GM12864 (cell line): ENCODE measurements at places on chromosomes 1 and 21.
A peak's percentile ranks its signal among the peaks of the same experiment; 100 is the strongest.

GRCh38 chr1:22131875-22132486 lies 10.9 kb downstream of the WNT4 start:
- no peak for DNase-seq

DNA sequence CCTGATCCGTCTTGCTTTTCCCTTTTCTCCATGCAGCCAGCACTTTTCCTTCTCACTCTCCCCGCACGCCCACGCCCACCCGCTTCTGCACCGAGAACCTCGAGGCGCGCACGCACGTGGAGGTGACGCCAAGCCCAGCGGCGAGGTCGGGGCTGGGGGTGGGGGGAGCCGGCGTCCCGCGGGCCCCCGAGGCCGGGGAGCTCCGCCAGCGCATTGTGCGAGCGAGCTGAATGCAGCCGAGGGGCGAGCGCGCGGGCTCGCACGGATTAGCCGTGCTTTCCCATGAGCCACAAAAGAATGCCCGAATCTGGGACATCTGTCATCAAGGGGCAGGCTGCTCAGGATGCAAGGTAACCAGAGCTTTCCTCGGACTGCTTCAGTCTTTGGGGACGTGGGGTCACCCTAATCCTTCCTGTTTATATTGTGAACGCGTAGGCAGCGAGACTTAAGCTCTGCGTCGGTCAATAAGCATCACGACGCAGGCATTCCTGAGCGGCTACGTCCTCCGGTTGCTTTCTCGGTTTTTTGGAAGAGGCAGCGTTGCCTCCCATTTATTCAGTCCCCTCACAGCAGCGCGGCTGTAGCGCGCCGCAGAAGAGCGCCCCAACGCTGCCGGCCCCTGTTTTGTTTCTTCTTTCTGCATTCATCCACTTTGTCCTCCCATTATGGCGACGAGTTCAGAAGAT lies 67.3 kb upstream of the AKT3 start:
- no peak for DNase-seq

- DNase-seq, result no peak
Measured at GRCh38 chr1:11997081-11997850, 17.0 kb downstream of the MFN2 start.

DNA sequence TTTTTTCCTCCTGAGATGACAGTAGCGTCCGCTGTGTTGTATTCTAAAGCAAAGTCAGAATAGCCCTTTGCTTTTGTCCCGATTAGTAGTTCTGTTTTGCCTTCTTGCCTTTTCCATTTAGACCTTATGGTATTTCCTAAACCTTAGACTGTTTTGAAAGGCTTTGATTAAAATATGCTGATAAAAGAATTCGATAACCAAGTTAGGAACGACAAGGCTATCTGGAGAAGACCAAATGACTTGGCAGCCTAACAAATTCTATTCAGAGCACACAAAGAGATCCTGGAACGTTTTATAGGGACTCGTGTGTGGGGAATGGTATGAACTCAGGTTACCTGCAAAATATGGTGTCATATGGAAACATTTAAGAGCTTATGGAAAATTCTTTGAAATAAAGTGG lies 42.9 kb downstream of the NFIA start:
- no peak for DNase-seq

DNA sequence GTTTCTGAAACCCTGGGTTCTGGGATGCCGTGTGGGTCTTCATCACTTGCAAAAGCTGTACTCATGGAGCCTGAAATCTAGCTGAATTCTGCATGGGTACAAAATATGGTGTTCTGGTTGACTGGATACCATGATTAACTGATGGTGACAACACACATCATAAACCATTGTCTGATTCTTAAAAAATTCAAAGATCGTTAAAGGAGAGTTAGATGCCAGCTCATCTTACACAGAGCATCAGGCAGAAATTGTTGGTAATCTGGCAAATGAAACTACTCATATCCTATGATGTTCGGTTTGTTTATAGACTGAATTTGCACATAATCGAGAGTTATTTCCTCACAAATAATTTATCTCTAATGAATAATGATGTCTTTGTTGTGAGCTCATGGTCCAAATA lies 218.1 kb upstream of the PKN2 start:
- no peak for DNase-seq

DNA sequence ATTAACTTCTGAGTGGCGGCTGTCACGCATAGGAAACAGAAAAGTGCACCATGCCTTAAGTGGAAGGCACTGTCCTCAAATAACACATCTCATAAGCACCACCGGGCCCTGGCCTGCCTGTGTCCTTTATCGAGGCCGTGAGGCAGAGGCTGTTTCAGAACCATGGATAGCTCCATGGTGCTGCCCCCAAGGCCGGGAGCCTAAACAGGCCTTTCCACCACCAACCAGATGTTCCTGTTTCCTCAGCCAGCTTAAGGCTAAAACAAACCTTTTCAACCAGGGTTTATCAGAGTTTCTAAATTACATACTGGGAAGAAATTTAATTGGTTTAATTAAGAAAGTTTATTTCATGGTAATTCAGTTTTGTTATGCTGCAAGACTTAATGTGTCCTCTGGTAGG lies 114.4 kb downstream of the DMRTA2 start:
- no peak for DNase-seq

DNA sequence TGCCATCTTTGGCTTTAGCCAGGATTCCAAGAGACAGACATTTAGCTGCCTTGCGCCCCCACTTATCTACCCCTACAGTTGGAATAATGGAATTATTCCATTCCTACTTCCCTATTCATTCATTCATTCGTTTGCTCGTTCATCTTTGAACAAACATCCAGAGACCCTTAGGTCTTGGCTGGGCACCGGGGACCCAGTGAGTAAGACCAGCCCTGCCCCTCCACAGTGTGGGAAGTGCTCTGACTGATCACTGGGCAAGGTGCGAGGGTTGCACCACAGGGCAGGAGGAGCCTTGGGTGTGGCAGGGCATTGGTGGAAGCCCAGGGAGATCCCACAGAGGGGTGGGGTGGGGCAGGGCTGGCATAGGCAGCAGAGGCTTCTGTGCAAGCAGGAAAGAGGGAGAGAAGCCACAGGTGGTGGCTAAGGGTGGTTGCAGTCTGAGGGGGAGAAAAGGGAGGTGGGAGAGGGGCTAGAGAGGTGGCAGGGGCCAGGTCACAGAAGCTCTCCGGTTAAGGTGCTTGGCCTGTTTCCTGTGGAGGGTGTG lies 35.0 kb upstream of the TMEM61 start:
- DNase-seq, result no peak

- DNase-seq, result no peak
Measured at GRCh38 chr1:160070243-160071163, 543 bp upstream of the KCNJ10 start.

DNA sequence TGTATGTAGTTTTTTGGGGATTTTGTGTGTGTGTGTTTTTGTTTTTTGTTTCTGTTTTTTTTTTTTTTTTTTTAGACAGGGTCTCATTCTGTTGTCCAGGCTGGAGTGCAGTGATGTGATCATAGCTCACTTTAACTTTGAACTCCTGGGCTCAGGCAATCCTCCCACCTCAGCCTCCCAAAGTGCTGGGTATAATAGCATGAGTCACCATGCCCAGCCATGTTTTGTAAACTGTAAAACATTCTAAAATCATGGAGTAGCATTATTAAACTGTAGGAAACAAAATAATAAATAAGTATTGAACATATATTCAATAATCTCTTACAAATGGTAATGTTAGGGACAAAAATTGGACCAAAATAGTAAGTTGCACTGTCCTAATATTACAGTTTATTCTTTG lies 124.0 kb downstream of the FAF1 start:
- DNase-seq, result no peak

DNA sequence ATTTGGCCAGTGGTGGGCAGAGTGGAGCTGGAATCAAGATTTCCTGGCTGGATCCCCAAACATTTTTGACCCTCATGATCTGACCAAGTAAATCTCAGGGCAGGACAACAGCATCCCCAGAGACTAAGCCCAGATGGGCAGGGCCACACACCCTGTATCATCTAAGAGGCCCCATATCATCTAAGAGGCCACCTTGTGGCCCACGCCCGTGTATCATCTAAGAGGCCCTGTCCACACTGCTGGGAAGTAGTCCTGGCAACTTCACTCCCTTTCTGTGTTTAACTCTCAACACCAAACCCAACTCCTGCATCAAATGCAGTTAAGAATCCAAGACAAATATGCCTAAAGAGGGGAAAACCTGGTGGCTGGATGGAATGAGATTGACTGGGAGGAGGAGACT lies 81.6 kb upstream of the SSX2IP start:
- DNase-seq, result no peak

GRCh38 chr1:9602794-9603167 lies 14.1 kb downstream of the TMEM201 start:
- no peak for DNase-seq

DNA sequence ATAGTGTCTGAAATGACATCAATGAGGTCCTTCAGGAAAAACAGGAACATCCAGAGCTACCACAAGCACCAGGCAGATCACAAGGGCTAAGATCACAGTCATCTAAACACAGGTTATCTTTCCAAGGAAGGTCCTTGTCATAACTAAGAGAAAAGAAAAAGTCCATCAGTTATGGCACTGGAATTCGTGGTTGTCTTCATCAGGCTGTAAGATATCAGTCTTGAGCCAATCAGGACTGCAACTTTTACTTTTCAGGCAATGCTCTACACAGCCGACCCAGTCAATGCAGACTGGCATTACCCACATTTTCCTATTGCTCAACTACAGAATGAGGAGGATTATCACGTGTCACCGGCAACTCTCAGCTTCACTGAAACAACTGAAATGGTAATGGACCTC lies 26.4 kb downstream of the SORT1 start:
- no peak for DNase-seq

DNA sequence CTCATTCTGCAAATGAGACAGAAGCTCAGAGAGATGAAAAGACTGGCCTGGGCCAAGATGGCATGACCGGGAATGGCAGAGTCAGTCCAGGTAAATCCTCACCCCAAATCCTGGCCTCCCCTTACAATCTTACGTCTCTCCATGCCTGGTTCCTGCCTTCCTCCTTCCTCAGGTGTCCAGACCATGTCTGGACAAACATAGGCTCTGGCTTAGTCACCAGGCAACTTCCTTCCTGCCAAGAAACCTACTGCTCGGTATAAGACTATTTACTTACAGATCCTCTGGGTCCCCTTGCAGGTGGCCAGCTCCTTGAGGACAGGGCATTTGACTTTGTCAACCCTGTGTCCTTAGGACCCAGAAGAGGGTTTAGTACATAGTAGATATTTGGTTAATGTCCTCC lies 69.4 kb upstream of the ROR1 start:
- DNase-seq, result no peak

DNA sequence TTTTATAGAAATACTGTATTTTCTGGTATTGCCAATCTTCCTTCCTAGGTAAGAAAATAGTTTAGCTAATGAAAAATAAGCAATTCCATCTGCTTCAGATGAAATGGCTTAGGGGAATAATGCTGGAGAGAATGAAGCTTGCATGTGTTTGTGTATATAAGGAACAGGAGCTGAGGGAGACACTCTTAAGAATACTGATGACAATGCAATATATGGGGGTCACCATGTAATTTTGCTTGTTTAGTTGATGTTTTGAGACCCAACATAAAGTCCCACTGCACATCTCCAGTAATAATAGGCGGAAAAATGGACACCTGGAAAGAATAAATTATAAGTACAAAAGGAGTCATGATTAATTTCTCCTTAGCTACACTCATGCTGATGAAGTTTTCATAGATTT lies 110.8 kb upstream of the BRINP3 start:
- no peak for DNase-seq

- DNase-seq, result no peak
Measured at GRCh38 chr1:65832296-65832695, 39.6 kb downstream of the PDE4B start.

GRCh38 chr1:15681349-15682292 lies 2.5 kb upstream of the PLEKHM2 start:
- DNase-seq, result no peak

DNA sequence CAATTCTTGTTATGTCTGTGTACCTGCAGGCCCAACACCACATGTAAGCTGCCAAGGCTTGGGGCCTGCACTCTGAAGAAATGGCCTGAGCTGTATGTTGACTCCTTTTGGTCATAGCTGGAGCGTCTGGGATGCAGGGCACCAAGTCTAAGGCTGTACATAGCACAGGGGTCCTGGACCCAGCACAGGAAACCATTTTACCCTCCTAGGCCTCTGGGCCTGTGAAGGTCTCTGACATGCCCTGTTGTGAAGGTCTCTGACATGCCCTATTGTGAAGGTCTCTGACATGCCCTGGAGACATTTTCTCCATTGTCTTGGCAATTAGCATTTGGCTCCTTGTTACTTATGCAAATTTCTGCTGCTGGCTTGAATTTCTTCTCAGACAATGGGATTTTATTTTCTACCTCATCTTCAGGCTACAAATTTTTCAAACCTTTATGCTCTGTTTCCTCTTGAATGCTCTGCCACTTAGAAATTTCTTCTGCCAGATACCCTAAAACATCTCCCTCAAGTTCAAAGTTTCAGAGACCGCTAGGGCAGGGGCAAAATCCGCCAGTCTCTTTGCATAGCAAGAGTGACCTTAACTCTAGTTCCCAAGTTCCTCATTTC lies 246.7 kb upstream of the B3GALT2 start:
- DNase-seq, result no peak

- DNase-seq, result no peak
Measured at GRCh38 chr1:201267481-201268229, 15.7 kb upstream of the PKP1 start.

- DNase-seq, result no peak
Measured at GRCh38 chr1:1395166-1395565, 4.0 kb downstream of the CCNL2 start.

DNA sequence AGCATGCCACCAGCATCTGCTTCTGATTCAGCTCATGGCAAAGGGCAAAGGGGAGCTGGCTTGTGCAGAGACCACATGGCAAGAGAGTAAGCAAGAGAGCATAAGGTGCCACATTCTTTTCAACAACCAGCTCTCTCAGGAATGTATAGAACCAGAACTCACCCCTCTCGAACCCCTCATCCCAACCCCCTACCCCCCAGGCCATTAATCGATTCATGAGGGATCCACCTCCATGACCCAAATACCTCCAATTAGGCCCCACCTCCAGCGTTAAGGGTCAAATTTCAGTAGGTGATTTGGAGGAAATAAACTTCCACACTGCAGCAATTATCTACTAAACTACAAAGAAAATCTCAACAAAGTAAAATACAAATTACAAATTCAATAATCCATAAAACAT lies 32.2 kb upstream of the LRRC7 start:
- no peak for DNase-seq

- peak; percentile 13 for DNase-seq
Measured at GRCh38 chr1:214123061-214123784, 135.4 kb downstream of the PROX1 start.

GRCh38 chr1:114750780-114751179 lies 7.0 kb downstream of the CSDE1 start:
- no peak for DNase-seq

DNA sequence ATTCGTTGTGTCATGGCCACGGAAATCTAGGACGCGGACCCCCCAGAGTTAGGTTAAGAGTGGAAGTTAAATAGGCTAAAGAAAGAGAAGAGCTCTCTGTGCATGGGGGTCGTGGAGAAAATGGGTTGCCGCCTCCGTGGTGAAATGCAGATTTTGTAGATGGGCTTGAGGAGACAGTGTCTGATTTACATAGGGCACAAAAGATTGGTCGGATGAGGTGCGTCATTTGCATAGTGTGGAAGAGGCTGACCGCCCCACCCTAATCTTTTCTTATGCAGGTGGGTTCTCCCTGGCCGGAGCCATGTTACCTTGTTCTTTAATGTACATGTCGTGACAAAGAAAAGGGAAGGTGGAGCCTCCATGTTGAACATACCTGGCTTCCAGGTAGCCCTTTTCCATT lies 14.3 kb upstream of the SLC5A9 start:
- no peak for DNase-seq
